ENCODE measurements at places on chromosomes 13 and 19. TPM values are rescaled to one million over a fixed set of nuclear protein-coding genes. Genes with fewer than 3 reads are reported as not detected.

Gene PLIN5
- 0.93 TPM for total RNA-seq

Gene PSG11
- total RNA-seq, result not detected

Gene FFAR1
- not detected for total RNA-seq

Gene GIPC3
- 1.1 TPM for total RNA-seq

Gene CACNG7
- not detected for total RNA-seq

Gene ZNF792
- total RNA-seq, result 6.8 TPM

Gene FBXW9
- total RNA-seq, result 2.4 TPM

Gene ZNF541
- total RNA-seq, result 0.81 TPM

Gene POLR2E
- 45.8 TPM for total RNA-seq

Gene CFAP97D2
- 0.47 TPM for total RNA-seq

Gene ZNF677
- total RNA-seq, result 5.2 TPM

Gene IGFL2
- total RNA-seq, result not detected

Gene CALR3
- total RNA-seq, result not detected

Gene ZNF730
- total RNA-seq, result not detected

Gene ZNF540
- total RNA-seq, result 12.0 TPM

Gene IZUMO2
- total RNA-seq, result not detected

Gene TINCR
- total RNA-seq, result 0.74 TPM

Gene PSG5
- not detected for total RNA-seq

Gene RNF17
- 0.28 TPM for total RNA-seq

Gene METTL21C
- not detected for total RNA-seq

Gene SIGLEC8
- not detected for total RNA-seq

Gene TEX101
- total RNA-seq, result not detected

Gene ANKLE1
- total RNA-seq, result 1.9 TPM

Gene IGSF23
- not detected for total RNA-seq

Gene FUT3
- 0.61 TPM for total RNA-seq

Gene JUNB
- total RNA-seq, result 2,518 TPM

Gene OR7C1
- not detected for total RNA-seq

Gene CDX2
- not detected for total RNA-seq

Gene CCL25
- total RNA-seq, result not detected

Gene KLK6
- not detected for total RNA-seq

Gene ZSCAN4
- total RNA-seq, result not detected

Gene TNFSF11
- 0.45 TPM for total RNA-seq

Gene PTGIR
- total RNA-seq, result 0.96 TPM

Gene CAMSAP3
- 0.25 TPM for total RNA-seq

Gene CYP4F12
- total RNA-seq, result 1.0 TPM

Gene POU2F2
- 19.9 TPM for total RNA-seq

Measured in CD4-positive, alpha-beta T cell (primary cell).